Activated CD4-positive, alpha-beta memory T cell treated with anti-CD3 and anti-CD28 coated beads for 36 hours (primary cell): ENCODE measurements at places on chromosomes 2 and 18. TPM values are rescaled to one million over a fixed set of nuclear protein-coding genes. Genes with fewer than 3 reads are reported as not detected.

TNFAIP6 gene
- total RNA-seq, result not detected

DNA sequence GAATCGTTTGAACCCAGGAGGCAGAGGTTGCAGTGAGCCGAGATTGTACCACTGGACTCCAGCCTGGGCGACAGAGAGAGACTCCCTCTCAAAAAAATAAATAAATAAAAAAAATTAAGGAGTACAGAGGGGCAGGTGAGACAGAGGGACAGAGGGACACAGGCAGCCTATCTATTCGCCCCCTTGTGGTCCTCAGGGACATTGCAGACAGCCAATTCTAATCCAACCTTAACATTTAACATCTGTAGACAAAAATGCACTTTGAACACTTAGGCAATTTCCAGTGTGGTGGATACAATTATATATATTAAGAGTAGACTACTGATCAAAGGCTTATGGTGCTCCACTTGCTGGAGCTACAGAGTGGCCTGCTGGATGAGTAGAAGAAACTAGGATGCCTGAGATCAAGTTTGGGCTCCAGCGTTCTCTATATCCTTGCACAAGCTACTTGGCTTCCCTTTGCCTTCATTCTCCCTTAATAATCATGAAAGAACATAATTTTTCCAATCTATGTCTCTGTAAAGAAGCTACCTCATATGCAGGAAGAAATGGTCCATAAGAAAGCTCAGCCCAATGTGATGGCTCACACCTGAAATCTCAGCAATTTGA is 8.2 kb upstream of the SMARCAL1 start:
- H3K27ac ChIP-seq, result no peak overlapping the region
- no peak overlapping the region for H3K4me3 ChIP-seq
- peak; percentile 62 for DNase-seq
- peaks cover 2% of the 10 kb centered on the region for H3K27me3 ChIP-seq
- H3K36me3 ChIP-seq, result no peaks in the 10 kb centered on the region

DNA sequence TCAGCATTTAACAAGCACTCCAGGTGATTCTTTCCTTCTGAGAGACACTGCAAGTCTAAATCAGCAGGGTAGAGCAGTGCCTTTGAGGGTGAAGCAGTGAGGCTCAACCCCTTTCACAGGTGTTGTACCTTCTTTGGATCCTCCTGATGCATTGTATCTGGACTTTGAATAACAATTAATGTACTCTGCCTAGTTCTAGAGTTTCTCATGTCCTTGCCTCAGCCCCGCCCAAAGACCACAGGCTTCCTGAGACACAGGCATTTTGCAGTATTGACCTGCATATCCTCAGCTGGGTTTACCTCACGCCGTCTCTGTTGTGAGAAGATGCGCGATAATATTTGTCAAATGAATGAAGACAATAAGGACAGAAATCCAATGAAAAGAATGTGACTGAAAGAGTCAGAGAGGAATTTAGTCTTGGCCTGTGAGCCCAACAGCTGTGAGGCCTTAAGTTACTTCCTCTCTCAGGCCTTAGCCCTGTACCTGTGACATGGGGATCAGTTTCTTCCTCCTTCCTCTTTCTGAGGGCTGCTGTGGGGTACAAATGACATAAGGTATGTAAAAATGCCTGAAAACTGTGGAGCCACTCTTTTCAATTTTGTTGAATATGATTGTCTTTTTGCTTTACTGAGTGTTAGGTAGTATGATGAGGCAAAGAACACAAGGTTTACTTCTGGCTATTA is 43.7 kb downstream of the WIPF1 start:
- H3K4me1 ChIP-seq, result peaks cover 42% of the 10 kb centered on the region
- H3K4me3 ChIP-seq, result no peak overlapping the region
- no peaks in the 10 kb centered on the region for H3K27me3 ChIP-seq

UGT1A10 gene
- not detected for total RNA-seq

- no peak overlapping the region for H3K4me3 ChIP-seq
- H3K27me3 ChIP-seq, result peaks cover 12% of the 10 kb centered on the region
- H3K36me3 ChIP-seq, result no peaks in the 10 kb centered on the region
- no peak for DNase-seq
Measured at GRCh38 chr18:79642626-79643025, 37.0 kb upstream of the CTDP1 start.

- H3K4me3 ChIP-seq, result peak overlapping the region; percentile 66
- DNase-seq, result no peak
- H3K36me3 ChIP-seq, result peaks cover 30% of the 10 kb centered on the region
- peak overlapping the region; percentile 63 for H3K27ac ChIP-seq
Measured at GRCh38 chr18:74595431-74595830, 2.2 kb upstream of the ZNF407 start.

FAM110C gene
- total RNA-seq, result 3.1 TPM

- H3K27ac ChIP-seq, result no peak overlapping the region
- no peak overlapping the region for H3K4me3 ChIP-seq
- no peaks in the 10 kb centered on the region for H3K36me3 ChIP-seq
- DNase-seq, result no peak
Measured at GRCh38 chr18:52716973-52717372, 377.0 kb downstream of the DCC start.

LRP2 gene
- total RNA-seq, result 0.27 TPM

- H3K27me3 ChIP-seq, result no peaks in the 10 kb centered on the region
- DNase-seq, result no peak
- H3K36me3 ChIP-seq, result peaks cover 3% of the 10 kb centered on the region
- no peak overlapping the region for H3K27ac ChIP-seq
Measured at GRCh38 chr2:241031436-241032165, 33.2 kb downstream of the SNED1 start.

DNA sequence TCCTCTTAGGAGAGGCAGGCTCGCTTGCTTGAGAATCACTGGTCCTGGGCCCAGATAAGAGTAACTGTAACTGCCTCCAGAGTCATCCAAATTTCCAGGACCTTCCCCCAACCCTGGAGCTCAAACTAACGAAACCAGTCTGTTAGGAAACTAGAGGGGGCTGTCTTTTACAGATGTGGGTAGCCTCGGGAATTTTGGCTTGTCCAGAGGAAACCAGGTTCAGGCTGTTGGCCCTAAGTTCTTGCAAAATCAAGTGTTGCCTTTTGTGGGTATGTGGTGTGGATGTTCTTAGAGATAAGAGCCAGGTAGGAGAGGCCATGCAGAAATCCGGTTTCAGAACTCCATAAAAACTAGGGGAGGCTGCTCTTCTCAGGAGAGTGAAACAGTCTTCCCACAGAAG is 125.0 kb upstream of the DLX2 start:
- peaks cover 37% of the 10 kb centered on the region for H3K4me1 ChIP-seq
- H3K4me3 ChIP-seq, result no peak overlapping the region
- no peak for DNase-seq
- H3K27me3 ChIP-seq, result no peaks in the 10 kb centered on the region
- no peak overlapping the region for H3K27ac ChIP-seq
